ENCODE measurements at places on chromosomes 5 and 9. TPM values are rescaled to one million over a fixed set of nuclear protein-coding genes. Genes with fewer than 3 reads are reported as not detected.

LRRC14B gene
- not detected for total RNA-seq

FANCC gene
- total RNA-seq: 7.5 TPM

- DNase-seq: no peak
Observed at GRCh38 chr9:106916466-106917235, 53.7 kb downstream of the ZNF462 start.

DNA sequence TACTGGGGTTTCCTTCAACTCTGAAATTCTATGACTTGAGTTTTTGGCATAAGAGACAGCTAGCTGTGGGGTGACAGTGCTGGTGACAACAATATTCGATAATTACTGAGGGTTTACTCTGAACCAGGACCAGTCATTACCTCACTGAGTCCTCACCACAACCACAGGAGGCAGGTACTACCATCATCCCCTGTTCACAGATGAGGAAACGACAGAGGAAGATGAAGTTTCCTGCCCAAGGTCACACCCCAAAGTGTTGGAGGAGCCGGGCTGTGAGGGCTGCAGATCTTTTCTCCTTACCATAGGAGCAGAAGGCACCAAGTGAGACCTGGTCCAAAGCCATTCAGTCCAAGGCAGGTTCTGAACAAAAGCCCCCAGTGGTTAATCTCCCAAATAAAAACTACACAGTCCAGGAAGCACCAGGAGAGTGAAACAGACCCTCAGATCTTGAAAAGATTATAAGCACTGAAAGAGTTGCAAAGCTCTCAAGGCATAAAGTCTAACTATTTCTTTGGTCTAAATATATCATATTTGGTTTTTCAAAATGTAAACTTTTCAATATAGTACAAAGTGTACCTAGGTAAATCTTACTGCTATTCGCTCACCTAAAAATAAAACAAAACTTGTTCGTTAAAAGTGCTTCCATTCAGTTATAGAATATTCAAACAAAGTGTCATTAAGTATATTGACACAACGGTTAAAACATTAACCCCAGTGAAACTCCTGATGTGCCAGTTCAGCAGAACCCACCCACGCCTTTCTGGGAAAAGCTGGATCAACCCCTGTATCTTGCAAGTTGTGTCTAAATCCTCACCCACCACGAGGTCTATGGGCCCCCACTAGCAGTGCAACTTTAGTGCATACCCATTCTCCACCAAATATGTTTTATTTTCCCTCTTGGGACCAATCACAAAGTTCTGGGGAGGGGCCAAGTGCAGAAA, 82.6 kb upstream of the EQTN start:
- DNase-seq: no peak

DNA sequence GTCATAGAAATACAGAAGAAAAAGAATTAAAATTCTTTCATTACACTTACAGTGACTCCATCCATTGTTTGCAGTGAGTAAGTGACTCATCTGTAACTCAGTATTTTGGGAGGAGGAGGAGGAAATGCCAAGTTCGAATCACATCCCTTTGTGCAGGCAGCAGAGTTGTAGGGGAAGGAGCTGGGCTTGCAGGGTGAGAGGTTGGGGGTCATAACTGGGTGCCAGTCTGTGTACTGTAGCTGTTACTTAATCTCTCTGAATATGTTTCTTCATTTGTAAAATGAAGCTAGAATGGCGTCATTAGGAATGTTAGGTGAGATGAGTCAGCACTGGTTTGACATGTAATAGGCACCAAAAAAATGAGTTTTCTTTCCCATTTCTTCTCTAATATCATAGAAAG, 235.7 kb upstream of the ADAMTSL1 start:
- DNase-seq: no peak

- DNase-seq: no peak
Observed at GRCh38 chr9:86974421-86974820, 27.1 kb upstream of the GAS1 start.

DNA sequence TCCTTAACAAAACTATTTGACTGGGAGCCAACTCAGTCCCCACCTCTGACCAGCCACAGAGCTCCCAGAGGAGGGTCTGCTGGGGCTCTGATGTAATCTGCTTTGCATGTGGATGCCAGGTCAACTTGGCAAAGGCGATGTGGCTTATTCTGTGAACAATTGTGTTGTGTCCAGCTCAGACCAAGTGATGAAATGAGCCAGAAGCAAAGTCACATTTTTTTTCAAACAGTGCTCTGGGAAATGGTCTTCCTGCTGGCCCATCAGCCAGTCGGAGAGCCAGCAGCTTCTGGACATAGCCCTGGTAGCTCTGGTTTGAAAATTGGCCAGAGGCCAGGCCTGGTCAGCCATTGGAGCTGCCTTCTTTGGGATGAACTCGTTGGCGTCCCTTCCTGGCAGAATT, 86.5 kb downstream of the ANGPTL2 start:
- no peak for DNase-seq

- DNase-seq: no peak
Observed at GRCh38 chr9:123157221-123157620, 111.2 kb downstream of the STRBP start.

DNA sequence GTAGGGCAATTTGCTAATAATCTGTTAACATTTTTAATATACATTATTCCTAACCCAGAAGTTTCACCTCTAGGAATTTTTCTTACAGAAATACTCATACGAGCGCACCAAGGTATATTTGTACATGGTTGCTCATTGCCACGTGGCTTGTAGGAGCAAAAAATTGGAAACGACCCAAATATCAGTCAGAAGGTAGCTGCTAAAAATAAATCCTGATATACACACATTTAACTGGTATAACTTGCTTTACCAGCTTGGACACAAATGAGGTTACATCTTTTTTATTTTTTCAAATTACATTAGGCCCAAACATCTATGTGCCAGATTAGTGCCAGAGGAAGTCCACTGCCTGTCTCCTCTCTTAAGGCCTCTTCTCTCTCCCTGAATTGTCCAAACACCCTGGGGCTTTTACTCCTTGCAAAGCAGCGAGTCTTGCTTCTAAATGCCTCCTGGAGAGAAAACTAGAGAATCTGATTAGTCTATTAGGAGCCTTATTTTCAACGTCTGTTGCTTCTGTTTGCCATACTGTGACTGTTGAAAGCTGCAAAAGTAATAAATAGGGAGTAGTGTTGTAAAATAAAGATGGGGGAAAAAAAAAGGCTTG, 92.0 kb upstream of the SSBP2 start:
- DNase-seq: no peak
